ENCODE measurements at places on chromosomes 6 and 20. TPM values are rescaled to one million over a fixed set of nuclear protein-coding genes. Genes with fewer than 3 reads are reported as not detected.
A peak's percentile ranks its signal among the peaks of the same experiment; 100 is the strongest.

The CTAGE9 gene
- total RNA-seq: not detected

The CYP39A1 gene
- total RNA-seq: 35.9 TPM

The SEMG1 gene
- total RNA-seq: not detected

The CLDN20 gene
- not detected for total RNA-seq

The TBX18 gene
- total RNA-seq: 0.30 TPM

The VGLL2 gene
- not detected for total RNA-seq

The SALL4 gene
- 1.3 TPM for total RNA-seq

The FAM209B gene
- not detected for total RNA-seq

The FAM83C gene
- not detected for total RNA-seq

- DNase-seq: no peak
Measured at GRCh38 chr20:46423882-46424482, 17.6 kb upstream of the ELMO2 start.

GRCh38 chr6:120918137-120918536, 416.1 kb downstream of the TBC1D32 start:
- DNase-seq: no peak

GRCh38 chr6:11121851-11122250, 10.3 kb upstream of the ERVFRD-1 start:
- DNase-seq: no peak

- DNase-seq: no peak
Measured at GRCh38 chr6:167946007-167946406, 51.5 kb upstream of the KIF25 start.

GRCh38 chr6:87806099-87806498, 104.1 kb upstream of the AKIRIN2 start:
- DNase-seq: no peak

DNA sequence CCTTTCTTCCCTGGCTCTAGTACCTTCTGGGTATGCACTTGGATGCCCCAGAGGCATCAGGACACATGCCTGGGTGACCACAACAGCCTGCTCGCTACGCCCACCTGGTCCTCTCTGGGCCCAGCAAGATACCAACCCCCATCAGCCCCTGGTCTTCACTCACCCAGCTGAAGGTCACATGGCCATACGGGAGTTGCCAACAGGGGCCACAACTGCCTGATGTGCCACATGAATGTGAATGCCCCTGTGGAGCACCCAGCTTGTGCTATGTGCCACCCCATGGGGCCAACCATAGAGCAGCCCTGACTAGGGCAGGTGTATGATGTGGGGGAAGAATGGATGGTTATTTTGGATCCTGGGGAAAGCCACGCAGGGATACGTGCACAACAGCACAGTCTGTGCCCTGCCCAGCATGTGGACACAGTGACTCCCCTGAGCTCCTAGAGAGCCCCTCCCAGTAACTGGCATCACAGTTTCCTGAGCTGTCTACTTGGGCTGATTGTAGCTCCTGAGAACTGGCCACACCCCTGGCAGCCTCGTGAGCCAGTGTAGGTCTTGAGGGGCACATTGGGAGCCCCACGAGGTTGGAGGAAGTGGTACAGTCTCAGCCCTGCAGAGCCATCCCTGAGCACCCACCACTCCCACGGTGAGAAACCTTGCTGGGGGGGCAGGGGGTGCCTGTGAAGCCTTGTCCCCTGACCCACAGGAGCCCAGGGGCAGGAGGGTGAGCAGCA, 10.5 kb upstream of the PCMTD2 start:
- peak; percentile 41 for DNase-seq

DNA sequence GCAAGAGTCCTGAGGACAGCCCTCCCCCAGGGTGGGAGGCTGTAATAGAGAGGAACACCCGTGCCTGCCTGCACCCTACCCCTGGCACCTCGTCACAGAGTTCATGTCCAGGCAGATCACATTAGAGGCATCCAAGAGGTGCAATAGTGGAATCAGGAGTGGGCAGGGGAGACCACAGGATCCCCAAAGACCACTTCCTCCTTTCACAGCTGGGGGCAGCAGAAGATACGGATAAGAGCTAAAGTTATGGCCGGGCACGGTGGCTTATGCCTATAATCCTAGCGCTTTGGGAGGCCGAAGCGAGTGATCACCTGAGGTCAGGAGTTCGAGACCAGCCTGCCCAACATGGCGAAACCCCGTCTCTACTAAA, 1.5 kb upstream of the CAPN11 start:
- no peak for DNase-seq

DNA sequence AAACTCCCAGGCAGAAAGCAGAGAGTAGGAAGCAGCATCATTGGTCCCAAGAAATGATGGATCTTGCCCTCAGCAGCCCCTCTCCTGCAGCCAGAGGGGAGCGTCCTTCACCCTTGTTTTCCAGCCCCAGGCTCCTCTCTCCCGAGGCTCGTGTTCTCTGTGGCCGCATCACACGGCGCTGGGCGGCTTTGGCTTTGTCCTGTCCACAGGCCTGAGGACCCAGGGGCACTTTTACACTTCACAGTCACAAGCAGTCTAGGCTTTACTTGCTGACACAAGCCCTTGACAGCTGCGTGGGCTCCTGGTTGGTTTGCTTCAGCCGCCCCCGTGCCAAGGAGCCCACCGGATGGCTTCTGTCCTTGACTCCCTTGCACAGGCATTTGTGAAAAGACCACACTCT, 175.4 kb upstream of the THBS2 start:
- no peak for DNase-seq

- DNase-seq: no peak
Measured at GRCh38 chr6:33116841-33117711, 41.3 kb downstream of the HLA-DPB1 start.

DNA sequence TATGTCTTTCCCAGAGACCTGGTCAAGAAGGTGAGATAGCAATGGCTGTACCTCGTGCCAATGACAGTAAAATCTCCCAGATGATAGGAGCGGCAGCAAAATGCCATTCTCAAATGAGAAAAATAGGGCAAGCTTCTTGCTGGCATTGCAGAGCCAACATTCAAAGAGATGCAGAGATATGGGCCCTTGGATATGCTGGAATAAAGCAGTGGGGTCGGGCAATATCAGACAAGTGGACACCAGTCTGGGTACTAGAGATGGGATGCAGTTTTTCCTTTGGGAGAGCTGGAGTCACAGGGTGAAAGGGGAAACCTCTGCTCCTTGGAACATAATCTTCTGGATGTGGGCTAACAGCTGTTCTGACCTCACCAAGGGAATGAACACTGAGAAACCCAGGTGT, 29.0 kb downstream of the GSTA4 start:
- DNase-seq: no peak

- no peak for DNase-seq
Measured at GRCh38 chr6:5213836-5214235, 46.9 kb downstream of the LYRM4 start.

DNA sequence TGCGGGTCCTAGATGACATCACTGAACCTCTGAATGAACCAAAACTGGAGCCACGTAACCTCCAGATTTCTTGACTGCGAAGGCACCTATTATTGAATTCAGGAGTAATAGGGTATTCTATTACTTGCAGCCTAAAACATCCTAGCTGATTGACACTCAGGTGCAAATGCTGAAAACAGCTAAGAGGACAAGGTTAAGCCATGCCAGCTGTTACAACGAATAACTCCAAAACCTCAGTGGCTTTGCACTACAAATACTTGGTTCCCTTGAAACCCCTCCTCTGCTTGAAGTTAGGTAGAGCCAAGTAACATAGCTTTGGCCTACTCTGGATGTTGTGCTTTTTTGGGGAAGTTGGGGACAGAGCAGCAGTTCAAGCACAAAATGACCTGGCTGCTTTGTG, 21.0 kb upstream of the CCN5 start:
- DNase-seq: no peak

- DNase-seq: no peak
Measured at GRCh38 chr20:6231556-6231955, 108.7 kb upstream of the FERMT1 start.

GRCh38 chr20:652615-653109, 338 bp downstream of the SRXN1 start:
- DNase-seq: no peak
